Midbrain (tissue), 1 donor: ENCODE measurements at places on chromosomes 7 and 10.

- DNase-seq = no peak
Observed at GRCh38 chr7:23470330-23471105, at the start of gene IGF2BP3. Gene IGF2BP3 (minus strand): TSS chr7:23470491. CDS start chr7:23470110, 381 bp downstream.

- DNase-seq = no peak
Observed at GRCh38 chr10:14306190-14306589, 24.5 kb downstream of the FRMD4A start.

DNA sequence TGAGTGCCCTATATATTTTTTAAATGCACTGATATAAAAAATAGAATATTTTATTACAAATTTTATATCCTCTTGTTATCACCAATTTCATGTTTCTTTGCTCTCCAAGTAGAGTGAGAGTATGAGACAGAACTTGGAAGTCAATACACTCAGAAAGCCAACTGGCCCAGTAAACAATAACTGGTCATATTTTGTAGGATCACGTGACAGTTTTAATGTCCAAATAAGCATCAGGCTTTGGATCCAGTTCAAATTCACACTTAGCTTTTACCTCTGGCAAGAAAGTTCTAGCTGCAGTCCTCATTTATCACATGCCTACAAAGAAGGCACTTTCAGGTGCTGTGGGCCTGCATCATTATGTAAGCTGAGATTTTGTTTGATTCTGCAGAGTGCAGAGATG is 21.6 kb upstream of the TPK1 start:
- no peak for DNase-seq

- no peak for DNase-seq
Observed at GRCh38 chr7:51551070-51551469, 234.5 kb upstream of the COBL start.

DNA sequence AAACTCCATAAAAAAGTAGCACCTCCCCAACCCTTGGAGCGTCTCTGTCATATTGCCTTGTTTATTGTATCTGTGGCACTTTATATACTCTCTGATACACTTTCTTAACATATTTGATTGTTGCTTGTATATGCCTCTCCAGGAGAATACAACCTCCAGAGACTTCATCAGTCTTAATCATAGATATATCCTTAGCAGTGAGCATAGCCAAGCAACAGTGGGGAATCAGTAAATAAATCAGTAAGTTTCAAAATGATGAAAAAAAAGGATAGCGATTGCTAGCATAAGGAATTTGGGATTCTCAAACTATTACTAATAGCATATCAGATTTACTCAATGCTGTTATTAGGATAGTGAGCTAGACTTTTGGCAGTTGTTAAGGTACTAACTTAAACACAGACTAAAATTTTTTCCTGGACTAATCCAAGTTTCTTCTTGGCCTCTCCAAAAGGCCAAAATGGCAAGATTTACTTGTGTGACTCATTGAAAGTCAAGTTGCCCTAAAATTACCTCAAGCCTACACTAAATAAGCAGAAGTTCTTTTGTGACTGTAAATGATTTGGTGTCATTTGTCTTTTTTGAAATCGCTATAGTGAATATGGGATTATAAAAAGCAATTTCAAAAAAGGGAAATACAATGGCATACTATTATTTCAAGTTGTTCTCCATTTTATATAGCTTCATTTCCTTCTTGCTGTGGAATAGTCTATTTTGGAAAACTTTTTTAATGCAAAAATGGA is 177.9 kb downstream of the CHN2 start:
- DNase-seq = no peak

DNA sequence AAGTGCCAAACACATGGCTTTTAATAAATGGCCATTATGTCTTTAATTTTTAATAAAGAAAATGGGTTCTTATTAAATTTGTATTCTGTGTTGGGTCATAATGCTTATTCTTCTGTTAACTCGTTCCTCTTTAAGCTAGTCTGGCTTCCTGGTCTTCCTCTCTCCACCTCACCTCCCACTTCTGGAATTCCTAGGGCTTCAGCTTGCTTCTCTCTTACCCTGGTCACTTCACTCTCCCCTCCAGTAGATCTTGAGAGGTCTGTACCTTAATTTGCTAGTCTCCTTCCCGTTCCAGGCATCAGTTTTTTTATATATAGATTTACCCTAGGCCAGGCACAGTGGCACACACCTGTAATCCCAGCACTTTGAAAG is 111.2 kb downstream of the RALA start:
- no peak for DNase-seq

DNA sequence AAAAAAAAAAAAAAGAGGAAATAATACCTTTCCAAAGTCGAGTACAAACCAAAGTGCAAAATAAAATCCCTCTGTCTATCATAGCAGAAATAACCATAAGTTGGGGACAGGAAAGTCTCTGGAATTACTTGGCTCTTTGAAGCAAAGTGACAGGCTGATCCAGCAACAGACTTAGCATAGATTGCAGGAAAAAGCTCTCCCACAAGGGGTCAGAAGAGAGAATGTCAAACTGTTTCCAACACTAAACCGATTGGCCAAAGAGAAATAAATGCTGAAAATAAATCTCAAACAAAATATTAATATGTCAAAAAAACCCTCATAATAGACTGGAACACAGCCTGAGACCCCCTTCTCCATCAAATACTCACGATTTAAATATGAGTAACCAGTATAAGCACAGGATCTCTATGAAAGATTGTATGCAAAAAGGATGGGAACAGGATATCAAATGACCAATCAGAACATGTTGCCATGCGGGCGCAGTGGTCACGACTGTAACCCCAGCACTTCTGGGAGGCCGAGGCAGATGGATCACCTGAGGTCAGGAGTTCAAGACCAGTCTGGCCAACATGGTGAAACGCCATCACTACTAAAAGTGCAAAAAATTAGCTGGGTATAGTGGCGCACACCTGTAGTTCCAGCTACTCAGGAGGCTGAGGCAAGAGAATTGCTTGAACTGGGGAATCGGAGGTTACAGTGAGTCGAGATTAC is 1000.7 kb upstream of the LRRN3 start:
- no peak for DNase-seq
